GM23248 (cell line): ENCODE measurements at places on chromosomes 5 and 9.

- H3K4me1 ChIP-seq: peaks cover 19% of the 10 kb centered on the region
- H3K4me3 ChIP-seq: no peak overlapping the region
- no peak overlapping the region for H3K27ac ChIP-seq
- no peaks in the 10 kb centered on the region for H3K36me3 ChIP-seq
- no peaks in the 10 kb centered on the region for H3K27me3 ChIP-seq
These were observed 47.7 kb downstream of the RXRA start for GRCh38 chr9:134373953-134374300.

- peaks cover 71% of the 10 kb centered on the region for H3K4me1 ChIP-seq
- no peaks in the 10 kb centered on the region for H3K36me3 ChIP-seq
These were observed 74.3 kb upstream of the STXBP1 start for GRCh38 chr9:127537792-127538191.

DNA sequence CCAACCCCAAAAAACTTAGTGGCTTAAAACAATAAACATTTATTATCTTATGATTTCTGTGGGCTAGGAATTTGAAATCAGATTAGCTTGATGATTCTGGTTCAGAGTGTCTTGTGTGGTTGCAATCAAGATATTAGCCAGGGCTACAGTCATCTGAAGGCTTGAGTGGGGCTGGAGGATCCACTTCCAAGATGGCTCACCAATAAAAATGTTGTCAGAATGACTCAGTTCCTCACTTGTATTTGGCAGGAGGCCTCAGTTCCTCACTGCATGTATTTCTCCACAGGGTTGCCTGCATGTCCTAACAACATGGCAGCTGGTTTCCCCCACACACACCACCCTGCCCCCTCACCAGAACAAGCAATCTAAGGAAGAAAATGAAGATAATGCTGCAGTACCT lies 98.2 kb upstream of the NIPBL start:
- no peak overlapping the region for H3K27ac ChIP-seq
- no peaks in the 10 kb centered on the region for H3K4me1 ChIP-seq

GRCh38 chr5:157214415-157214814 lies 33.8 kb downstream of the ITK start:
- H3K4me1 ChIP-seq: no peaks in the 10 kb centered on the region
- H3K27me3 ChIP-seq: no peaks in the 10 kb centered on the region
- H3K27ac ChIP-seq: no peak overlapping the region

GRCh38 chr5:157486221-157486681 lies 26.2 kb downstream of the NIPAL4 start:
- no peak overlapping the region for H3K27ac ChIP-seq
- no peak for DNase-seq

GRCh38 chr9:127723444-127723843 lies 7.6 kb downstream of the TTC16 start:
- DNase-seq: peak; percentile 93
- peaks cover 14% of the 10 kb centered on the region for H3K4me1 ChIP-seq
- no peaks in the 10 kb centered on the region for H3K27me3 ChIP-seq
- H3K4me3 ChIP-seq: no peak overlapping the region
- H3K27ac ChIP-seq: no peak overlapping the region

DNA sequence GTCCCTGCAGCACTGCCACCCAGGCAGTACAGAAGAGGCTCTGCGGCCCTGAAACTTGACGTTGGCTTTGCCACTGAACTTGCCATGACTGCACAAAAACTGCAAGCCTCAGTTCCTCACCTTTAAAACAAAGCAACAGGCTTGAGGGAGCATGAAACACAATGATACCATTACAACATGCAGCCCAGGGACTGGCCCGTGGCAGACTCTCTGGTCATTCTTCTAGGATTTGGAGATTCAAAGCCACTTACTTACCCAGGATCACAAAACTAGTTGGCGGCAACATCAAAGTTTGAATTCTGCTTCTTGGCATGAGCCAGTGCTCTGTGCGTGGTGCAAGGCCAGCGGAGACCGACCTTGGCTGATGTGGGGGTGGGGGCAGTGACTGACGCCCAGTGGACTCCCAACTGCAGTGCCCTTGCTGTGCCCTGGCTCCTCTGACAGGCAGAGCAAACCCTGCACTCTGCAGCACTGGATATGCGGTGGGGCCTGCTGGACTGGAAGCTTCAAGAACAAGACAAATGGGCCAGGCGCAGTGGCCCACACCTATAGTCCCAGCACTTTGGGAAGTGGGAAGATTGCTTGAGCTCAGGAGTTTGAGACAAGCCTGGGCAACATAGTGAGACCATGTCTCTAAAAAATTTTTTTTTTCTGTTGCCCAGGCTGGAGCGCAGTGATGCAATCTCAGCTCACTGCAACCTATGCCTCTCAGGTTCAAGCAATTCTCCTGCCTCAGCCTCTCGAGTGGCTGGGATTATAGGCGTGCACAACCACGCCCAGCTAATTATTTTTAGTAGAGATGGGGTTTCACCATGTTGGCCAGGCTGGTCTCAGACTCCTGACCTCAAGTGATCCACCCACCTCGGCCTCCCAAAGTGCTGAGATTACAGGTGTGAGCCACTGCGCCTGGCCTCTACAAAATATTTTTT lies 18.9 kb downstream of the SQSTM1 start:
- DNase-seq: no peak
- H3K4me3 ChIP-seq: no peak overlapping the region
- no peaks in the 10 kb centered on the region for H3K4me1 ChIP-seq
- H3K27ac ChIP-seq: no peak overlapping the region

- H3K27me3 ChIP-seq: no peaks in the 10 kb centered on the region
- no peak overlapping the region for H3K27ac ChIP-seq
- DNase-seq: peak; percentile 5
- H3K36me3 ChIP-seq: no peaks in the 10 kb centered on the region
These were observed 365.0 kb upstream of the CDH9 start for GRCh38 chr5:27403243-27403882.

- H3K4me3 ChIP-seq: no peak overlapping the region
- no peaks in the 10 kb centered on the region for H3K4me1 ChIP-seq
- no peak overlapping the region for H3K27ac ChIP-seq
- no peak for DNase-seq
- no peaks in the 10 kb centered on the region for H3K36me3 ChIP-seq
These were observed 139.7 kb upstream of the PITX1 start for GRCh38 chr5:135173662-135174290.

DNA sequence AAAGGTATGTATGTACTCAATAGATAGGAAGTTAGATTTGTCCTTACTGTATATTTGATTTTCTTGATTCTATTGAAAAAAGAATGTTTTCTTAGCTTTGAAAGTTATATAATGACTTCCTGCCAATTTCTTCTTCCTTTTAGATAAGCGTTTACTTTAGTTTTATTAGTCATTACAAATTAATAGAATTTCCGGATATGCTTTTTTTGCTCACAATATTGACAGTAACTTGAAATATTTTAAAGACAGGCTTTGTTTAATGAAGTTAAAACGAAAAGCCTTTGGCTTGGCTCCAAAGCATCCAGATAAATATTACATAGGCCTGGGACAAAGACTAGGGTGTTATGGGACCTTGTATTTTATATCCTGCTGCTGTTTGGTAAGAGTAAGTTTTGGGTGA lies 49.5 kb downstream of the CWC27 start:
- H3K36me3 ChIP-seq: no peaks in the 10 kb centered on the region
- 0 out of 2 replicates have a peak, but pooled peaks cover 5% of the 10 kb centered on the region for H3K4me1 ChIP-seq
- no peak overlapping the region for H3K27ac ChIP-seq
- no peak overlapping the region for H3K4me3 ChIP-seq
- H3K27me3 ChIP-seq: no peaks in the 10 kb centered on the region

GRCh38 chr5:72451741-72452505 lies 55.3 kb downstream of the ZNF366 start:
- no peaks in the 10 kb centered on the region for H3K27me3 ChIP-seq
- H3K4me1 ChIP-seq: peaks cover 24% of the 10 kb centered on the region
- peak; percentile 97 for DNase-seq
- peak overlapping the region; percentile 98 for H3K27ac ChIP-seq

- no peaks in the 10 kb centered on the region for H3K4me1 ChIP-seq
- no peak overlapping the region for H3K27ac ChIP-seq
- H3K4me3 ChIP-seq: no peak overlapping the region
- no peaks in the 10 kb centered on the region for H3K36me3 ChIP-seq
- no peak for DNase-seq
- no peaks in the 10 kb centered on the region; the same call in 1 of the 2 replicates for H3K27me3 ChIP-seq
These were observed 11.7 kb upstream of the NUP214 start for GRCh38 chr9:131113655-131114054.

DNA sequence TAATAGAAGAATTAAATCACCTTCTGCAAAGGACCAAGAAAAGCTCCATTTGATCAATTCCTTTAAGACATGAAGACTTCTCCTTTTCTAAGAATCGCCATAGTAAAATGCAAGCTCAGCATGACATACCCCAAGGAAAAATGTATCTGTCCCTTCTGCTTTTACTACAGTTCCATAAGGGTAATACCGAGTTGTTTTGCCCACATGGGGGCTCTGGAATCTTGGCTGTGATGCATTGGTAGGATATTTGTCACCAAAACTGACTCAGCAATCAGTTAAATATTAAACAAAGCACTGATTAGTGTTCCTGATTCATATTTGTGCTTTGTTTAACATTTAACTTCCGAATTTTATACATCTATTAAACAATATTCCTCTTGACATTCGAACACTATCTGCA lies 24.3 kb upstream of the KCNIP1 start:
- H3K27me3 ChIP-seq: no peaks in the 10 kb centered on the region
- no peak overlapping the region for H3K4me3 ChIP-seq
- no peak for DNase-seq
- no peaks in the 10 kb centered on the region for H3K36me3 ChIP-seq
- H3K27ac ChIP-seq: no peak overlapping the region

- H3K4me3 ChIP-seq: no peak overlapping the region
- DNase-seq: peak; percentile 80
- H3K27ac ChIP-seq: peak overlapping the region; percentile 49
- peaks cover 75% of the 10 kb centered on the region for H3K4me1 ChIP-seq
- H3K36me3 ChIP-seq: peaks cover 10% of the 10 kb centered on the region
- H3K27me3 ChIP-seq: no peaks in the 10 kb centered on the region
These were observed 24.2 kb downstream of the TRIO start for GRCh38 chr5:14167211-14167845.

DNA sequence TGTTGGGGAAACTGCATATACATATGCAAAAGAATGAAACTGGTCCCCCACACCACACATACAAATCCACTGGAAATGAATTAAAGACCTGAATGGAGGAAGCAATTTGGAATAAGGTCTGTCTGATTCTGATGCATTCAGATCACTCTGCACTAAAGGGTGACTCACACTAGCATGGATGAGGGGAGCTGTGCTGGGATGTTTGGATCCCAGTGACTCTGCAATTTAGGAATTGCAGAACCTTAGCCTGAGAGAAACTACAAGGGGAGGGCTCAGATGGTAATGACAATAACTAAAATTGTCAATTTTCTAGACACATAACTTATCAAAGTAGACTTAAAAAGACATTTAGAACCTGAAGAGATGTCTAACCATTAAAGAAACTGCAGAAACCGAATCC lies 312.0 kb downstream of the CDK5RAP2 start:
- DNase-seq: peak; percentile 41
- H3K4me3 ChIP-seq: no peak overlapping the region
- H3K4me1 ChIP-seq: no peaks in the 10 kb centered on the region
- no peak overlapping the region for H3K27ac ChIP-seq
- no peaks in the 10 kb centered on the region for H3K36me3 ChIP-seq

DNA sequence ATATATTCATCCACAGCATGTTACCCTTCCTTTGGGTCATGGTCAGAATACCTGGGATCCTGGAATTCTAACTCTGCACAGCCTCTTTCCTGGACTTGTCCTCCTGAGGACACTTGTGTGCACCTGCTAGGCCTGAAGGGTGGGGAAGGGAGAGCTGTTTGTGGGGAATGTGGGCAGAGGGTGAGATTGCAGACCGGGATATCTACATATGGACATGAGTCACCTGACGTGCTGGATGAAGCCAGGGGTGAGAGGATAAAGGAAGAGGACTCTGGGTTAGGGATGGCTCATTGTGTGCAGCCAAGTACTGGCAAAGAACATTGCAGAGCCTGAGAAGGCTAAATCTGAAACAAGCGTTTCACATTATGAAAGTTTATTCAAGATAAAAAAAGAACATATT lies 241.4 kb upstream of the RPS23 start:
- H3K27me3 ChIP-seq: peaks cover 10% of the 10 kb centered on the region; the same call in 1 of the 2 replicates
- H3K4me1 ChIP-seq: no peaks in the 10 kb centered on the region
- no peak overlapping the region for H3K27ac ChIP-seq
- no peak for DNase-seq
- no peaks in the 10 kb centered on the region for H3K36me3 ChIP-seq

DNA sequence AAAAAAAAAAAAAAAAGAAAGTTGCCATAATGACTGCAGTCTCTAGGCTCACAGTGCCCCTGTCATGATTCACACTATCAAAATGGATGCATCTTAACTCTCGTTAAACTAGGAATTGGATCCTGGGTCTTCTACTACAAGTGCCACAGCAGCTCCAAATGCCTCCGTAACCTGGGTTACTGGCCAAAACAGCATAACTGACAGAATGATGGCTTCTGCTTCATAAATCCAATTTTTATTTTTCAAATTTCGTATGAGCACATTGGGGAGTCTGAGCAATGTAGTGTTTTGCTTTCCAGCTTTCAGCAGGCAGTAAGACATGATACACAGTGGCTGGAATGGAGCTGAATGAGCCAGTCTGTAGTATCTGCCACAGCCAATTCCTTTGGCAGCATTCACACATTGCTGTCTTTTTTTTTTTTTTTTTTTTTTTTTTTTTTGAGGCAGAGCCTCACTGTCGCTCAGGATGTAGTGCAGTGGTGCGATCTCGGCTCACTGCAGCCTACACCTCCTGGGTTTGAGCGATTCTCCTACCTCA lies 36.0 kb upstream of the NPM1 start:
- DNase-seq: peak; percentile 40
- no peak overlapping the region for H3K27ac ChIP-seq
- no peak overlapping the region for H3K4me3 ChIP-seq
- H3K4me1 ChIP-seq: no peaks in the 10 kb centered on the region

DNA sequence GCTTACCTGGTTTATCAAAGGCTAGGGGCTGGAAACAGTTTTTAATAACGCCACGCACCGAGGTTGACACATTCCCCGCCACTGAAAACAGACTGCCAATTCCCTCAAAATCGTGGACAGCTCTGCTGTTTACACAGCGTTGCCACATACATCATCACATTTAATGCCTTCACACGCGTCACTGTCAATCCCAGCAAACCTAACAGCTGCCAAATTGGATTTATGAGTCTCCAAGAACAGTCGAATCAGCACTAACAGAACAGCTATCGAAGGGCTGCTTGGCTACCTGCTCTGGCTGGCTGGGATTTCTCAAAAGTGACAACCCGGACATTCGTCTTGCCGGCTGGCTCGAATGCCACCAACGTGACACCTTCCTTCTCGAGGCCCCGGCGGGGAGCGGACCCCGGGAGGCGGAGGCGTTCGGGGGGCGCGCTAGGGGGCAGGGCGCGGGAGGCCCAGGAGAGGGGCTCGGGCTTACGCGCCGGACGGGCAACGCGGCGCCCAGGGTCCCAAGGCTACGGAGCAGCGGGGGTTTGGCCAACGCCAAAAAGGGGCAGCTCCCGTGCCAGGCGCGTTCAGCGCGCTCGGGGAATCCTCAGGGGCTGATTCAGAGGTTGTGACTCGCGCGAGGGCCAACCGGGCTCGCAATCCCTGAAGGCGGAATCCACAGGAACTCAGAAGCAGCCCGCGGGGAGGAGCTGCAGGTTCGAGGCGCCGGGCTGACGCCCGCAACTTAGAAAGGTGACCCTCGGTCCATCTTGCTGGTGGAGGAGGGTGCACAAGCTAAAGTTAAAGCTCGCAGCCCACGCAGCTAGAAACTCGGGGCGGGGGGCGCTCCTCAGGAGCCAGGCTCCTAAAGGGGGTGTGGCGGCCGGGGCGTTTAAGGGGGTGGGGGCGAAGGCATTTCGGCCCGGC lies 1.2 kb downstream of the CDC14B start:
- no peaks in the 10 kb centered on the region for H3K36me3 ChIP-seq
- DNase-seq: peak; percentile 93
- peak overlapping the region; percentile 85 for H3K4me3 ChIP-seq
- H3K4me1 ChIP-seq: peaks cover 16% of the 10 kb centered on the region

GRCh38 chr9:127119320-127119709 lies 3.1 kb downstream of the ANGPTL2 start:
- no peak overlapping the region for H3K4me3 ChIP-seq
